Right cardiac atrium (tissue), 5 donors: ENCODE measurements at places on chromosomes 13 and 19.
A peak's percentile ranks its signal among the peaks of the same experiment; 100 is the strongest.

GRCh38 chr13:40428354-40428753 lies 238.1 kb downstream of the FOXO1 start:
- no peak for DNase-seq

DNA sequence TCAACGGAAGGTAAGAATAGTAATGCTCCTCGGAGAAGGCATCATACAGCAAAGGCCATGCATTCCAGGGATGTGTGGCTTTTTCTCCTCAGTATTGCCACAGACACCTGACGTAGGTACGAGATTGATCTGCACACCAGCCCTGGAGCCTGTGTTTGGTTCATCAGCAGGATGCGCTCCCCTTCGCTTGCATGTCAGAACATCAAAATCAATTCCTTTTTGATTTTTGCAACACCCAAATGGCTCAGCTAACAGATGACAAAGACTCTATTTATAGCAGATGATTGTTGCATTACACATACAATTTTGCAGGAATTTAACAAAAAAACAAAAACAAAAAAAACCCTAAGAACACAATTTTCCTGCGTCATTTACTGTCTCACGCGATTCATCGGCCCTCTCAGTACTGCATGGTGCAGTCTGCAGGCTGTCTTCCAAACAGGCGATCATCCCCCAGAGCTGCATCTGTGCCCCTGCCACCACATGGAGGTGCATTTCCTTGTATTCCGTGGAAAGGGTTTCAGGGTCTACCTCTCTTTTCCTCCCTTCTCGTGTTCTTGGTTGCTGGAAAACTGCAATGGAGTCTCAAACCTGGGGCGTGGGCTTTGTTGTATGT lies 207.3 kb downstream of the TEX29 start:
- DNase-seq, result no peak

DNA sequence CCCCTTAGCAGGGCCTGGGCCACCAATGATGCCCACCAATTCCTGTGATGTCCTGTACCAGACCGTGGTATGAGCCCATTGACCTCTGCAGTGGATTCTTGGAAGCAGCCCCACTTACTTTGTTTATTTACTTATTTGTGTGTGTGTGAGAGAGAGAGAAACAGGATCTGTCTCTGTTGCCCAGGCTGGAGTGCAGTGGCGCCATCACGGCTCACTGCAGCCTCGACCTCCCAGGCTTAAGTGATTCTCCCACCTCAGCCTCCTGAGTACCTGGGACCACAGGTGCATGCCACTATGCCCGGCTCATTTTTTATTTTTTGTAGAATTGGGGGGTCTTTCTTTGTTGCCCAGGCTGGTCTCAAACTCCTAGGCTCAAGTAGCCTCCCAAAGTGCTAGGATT lies 13.0 kb downstream of the MYO9B start:
- no peak for DNase-seq

DNA sequence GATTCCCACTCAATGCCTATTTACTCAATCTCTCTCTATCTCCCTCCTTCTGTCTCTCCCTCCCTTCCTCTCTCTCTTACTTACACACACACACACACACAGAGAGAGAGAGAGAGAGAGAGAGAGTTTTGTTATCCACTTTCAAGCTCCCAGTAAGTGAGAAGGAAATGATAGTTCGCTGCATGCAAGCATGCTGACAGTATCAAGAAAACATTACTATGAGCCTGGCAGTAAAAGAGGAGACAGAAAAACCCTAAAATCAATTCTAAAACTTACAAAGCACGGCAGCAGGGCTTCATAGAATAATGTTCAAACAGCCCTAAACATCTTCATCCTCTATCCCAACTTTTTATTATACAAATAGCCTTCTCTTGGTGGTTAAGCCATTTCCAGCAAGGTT lies 171.9 kb downstream of the FOXO1 start:
- DNase-seq, result no peak

DNA sequence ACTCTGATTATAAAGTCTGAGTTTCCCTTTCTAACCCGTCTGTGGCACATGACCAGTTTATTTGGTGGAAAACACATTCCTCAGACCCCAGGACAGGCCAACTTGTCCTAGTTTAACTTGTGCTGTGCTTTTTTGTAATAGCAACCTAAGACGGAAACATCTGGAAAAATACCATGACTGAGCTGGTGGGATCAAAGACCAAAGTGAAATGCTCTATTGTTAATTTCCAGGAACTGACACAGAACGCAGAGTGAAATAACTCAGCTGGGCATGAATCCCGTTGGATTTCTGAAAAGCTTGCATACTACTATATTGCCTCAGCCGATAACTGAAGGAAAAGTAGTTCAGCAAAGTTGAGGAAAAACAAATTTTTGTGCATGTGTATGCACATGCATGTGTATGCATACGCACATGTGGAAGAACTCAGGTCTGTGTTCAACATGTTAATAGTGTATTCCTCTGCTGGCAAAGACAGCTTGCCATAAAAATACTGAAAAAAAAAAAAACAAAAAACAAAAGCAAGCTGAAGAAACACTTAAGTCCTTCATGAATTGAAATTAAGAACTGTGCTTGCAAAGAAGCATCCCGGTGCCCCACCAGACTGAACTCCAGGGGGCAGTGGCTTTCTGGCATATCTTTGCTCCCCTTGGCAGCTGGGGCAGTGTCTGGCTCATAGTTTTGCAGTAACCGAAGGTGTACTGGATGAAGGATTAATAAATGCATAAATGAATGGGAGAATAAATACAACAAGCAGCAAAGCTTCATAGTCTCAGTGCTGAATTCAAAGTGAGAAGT lies 187.8 kb downstream of the LHFPL6 start:
- DNase-seq, result peak; percentile 73

- no peak for DNase-seq
Measured at GRCh38 chr13:36509369-36509768, 77.1 kb downstream of the CCNA1 start.

DNA sequence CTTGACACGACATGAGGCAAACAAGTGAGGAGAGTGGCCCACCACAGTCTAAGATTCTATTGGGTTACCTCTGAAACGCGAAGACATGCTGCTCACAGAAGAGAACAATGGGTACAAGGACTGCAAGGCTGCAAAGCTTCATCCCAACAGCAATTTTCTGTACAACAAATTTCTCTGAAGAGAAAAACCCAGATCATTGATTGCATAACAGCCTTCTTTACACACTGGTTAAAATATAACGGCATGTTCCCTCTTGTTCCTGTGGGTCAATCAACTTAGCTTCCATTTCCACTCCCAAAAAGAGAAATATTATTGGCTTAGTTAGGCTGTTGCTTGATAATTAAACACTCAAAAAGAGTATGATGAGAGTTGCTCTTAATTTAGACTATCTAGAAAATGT lies at the start of gene CPB2:
Gene CPB2 (minus strand): TSS at position 166 of the 400 bp plus-strand sequence. CDS start 24 bp downstream, at position 142.
- DNase-seq, result no peak

- no peak for DNase-seq
Measured at GRCh38 chr13:32594157-32594738, 8.0 kb downstream of the PDS5B start.

- DNase-seq, result no peak
Measured at GRCh38 chr13:49791315-49791710, 1.2 kb downstream of the KPNA3 start.

- DNase-seq, result no peak
Measured at GRCh38 chr13:21671620-21672286, 880 bp downstream of the FGF9 start.

- no peak for DNase-seq
Measured at GRCh38 chr19:5397804-5398692, 57.2 kb upstream of the ZNRF4 start.

DNA sequence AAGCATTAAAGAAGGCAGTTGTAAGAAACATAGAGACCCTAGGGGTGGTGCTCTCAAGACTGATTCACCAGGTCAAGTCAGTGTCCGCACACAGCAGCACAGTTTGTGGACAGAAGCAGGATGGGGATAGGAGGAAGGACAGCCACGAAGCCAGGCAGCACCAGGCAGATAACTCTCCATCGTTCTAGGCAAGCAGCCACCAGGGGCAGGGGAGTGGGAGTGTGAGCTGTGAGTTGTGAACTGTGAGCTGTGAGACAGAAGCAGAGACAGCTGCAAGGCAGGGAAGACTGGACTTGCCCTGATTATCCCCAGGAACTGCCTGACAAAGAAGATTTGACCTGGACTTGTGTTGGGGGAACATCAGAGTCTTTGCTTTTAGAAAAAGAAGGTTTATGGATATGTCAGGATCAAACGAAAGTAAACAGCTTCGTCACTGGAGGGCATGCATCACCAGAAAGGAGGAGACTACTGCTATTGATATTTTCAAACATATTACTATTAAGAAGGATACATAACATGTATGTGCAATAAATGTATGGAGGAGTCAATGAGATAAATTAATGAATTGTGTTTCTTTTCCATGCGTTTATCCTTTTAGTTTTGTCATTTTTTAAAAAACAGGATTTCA lies 286.1 kb downstream of the IRS2 start:
- DNase-seq, result no peak

DNA sequence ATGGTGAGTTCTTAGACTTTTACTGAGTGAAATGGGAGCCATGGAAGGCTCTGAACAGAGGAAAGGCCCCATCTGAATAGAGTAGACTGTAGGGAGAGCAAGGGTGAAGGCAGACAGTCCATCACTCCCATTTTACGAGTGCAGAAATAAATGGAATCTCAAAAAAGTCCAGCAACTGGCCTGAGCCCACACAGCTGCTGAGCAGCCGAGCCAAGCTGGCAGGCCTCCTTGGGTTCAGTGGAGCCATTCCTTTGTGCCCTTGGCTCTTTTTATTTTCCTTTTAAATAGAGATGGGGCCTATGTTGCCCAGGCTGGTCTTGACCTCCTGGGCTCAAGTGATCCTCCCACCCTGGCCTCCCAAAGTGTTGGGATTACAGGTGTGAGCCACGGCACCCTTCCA lies 1.0 kb upstream of the MYH14 start:
- DNase-seq, result no peak

DNA sequence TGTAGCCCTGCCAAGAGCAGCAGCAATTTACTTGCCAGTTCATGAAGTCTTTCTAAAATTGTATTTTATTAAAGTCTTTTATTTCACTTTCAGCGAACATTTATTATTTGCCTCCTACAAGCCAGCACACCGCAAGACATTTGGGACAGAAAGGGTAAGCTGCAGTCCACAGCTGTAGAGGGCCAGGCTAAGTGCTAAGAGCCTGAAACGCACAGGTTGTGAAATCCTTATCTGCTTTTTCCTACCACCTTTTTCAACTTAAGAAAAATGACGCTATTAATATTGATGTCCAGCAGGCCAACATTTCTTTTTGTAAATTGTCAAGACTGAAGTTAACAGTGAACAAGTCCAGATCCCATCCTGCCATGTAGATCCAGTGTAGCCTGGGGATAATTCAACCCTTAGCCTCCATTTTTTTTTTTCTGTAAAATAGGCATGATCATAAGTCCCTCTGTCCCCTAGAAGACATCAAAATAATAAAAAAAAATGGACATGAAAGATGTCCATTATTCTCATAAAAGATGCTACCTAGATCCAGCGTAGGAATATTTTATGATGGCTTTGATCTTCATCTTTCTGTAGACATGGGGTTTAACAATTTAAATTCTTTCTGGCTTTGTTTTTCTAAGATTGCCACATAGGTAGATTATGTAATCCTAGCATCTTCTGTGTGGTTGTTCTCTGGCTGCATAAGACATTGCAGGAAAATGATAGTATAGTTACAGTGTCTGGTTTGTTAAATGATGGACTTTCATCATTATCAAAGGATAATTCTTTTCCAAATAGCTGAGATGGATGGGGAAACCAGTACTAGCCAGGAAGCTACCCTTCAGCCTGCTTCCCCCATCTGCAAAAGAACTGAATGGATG lies 128.4 kb downstream of the SHISA2 start:
- no peak for DNase-seq

DNA sequence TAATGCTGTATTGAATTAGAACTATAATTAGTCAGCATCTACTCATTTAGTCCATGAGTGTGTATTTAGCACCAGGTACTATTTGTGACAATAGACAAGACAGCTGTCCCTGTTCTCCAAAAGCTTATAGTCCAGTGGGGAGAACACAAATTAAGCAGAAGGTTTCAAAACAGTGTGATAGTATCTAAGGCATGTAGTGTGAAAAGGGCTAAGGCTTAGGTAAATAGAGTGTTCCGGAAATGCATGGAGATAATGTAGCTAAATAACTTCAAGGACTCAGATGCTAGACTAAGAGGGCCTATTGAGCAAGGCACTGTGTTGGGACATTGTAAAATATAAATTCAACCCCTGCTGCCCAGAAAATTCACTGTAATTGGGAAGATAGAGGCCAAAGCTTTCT lies 144.1 kb upstream of the MIR17HG start:
- no peak for DNase-seq

DNA sequence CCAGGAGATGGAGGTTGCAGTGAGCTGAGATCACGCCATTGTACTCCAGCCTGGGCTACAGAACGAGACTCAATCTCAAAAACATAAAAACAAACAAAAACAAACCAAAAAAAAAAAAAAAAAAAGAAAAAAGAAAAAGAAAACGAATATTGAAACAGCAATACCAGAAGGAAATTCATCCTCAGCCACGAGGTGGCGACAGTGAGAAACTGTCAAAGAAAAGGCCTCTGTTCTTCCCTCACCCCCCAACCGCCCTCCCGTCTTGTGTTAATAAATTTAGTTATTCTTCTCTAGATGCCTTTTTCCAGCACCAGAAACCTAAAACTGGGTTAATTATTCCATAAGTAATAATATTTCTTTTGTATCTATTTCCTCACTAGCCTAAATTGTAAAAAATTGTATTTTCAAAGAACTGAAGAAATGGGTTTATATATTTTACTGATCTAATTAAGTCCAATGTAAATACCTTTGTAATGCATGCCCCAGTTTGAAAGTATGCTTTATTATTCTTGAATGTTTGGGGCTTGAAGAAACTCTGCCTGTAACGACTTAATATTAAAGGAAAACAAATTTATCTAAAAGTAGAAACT lies 38.6 kb downstream of the LIG4 start:
- no peak for DNase-seq

DNA sequence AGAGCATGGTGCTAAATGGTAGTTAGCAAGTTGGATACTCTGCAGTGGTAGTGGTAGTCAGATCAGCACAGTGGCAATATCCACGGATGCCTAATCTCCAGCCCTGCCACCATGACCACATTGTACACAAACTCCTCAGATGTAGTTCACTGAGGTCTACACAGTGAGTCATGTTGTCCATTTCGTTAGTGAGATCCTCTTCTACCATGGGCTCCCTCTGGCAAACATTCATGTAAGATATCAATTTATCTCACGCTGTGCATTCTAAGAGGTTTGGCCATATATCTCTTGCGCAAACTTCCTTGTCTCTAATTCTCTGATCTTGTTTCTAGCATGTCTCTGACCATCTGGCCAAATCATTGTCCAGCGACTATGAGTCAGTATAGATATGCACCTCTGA lies 58.2 kb downstream of the POLR1D start:
- DNase-seq, result no peak

DNA sequence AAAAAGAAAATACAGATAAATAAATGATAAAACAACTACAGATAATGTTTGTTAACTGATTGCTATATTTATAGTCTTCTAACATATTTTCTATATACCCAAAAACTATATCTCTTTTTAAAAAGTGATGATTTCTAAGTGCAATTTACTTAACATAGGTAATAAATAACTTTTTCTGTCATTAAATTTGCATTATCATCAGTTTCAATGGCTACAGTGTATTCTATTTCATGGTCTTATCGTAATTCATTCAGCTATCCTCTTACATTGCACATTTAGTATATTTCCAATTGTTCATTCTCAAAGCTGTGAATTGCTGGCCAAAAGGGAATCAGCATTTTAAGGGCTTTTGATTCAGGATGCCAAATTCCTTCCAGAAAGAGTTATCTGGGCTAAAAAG lies 3.6 kb downstream of the ZNF180 start:
- DNase-seq, result no peak

GRCh38 chr13:24228852-24229458 lies 68.4 kb downstream of the SPATA13 start:
- no peak for DNase-seq

- no peak for DNase-seq
Measured at GRCh38 chr13:80038371-80038770, 302.6 kb downstream of the SPRY2 start.
